GM13977 (cell line): ENCODE measurements at places on chromosomes 1 and 21.

DNA sequence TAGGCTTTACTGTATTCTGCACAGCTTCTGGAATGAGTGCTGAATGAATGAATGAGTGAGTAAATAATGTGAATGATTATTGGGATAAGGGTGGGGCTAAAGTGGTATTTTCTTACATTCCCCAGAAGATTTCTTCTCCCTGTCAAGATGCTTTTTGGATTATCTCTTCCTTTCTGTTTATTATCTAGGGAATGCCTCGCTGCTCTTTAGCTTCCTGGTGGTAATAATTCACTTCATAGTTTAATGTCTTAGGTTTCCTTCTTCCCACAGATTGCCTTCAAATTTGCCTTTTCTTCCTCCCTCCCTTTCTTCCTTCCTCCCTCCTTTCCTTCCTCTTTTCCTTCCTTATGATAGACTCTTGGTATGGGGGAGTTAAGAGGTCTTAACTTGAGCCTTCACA is 24.0 kb downstream of the DDR2 start:
- no peak for DNase-seq

DNA sequence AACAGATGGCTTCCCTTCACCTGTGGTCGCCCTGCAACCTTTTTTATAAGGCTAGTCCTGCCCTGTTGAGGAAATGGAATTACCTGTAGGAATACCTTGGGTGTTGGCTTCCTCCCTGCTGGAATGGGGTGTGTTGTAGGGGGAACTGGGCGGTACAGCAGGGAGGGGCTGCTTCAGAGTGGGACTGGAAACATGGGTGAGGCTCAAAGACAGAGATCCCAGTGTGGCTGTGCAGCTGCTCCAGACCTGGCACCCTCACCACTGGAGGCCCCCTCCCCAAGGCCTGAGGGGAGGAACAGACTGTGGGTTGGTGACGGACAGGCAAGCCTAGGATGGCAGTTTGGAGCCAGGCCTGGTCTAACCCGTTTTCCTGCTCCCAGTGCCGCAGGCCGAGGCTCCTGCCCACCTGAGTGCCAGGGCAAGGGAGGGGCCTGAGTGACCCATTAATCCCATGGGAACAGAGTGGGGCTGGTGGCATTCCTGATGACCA is 4.5 kb downstream of the EFNA3 start:
- DNase-seq: no peak

DNA sequence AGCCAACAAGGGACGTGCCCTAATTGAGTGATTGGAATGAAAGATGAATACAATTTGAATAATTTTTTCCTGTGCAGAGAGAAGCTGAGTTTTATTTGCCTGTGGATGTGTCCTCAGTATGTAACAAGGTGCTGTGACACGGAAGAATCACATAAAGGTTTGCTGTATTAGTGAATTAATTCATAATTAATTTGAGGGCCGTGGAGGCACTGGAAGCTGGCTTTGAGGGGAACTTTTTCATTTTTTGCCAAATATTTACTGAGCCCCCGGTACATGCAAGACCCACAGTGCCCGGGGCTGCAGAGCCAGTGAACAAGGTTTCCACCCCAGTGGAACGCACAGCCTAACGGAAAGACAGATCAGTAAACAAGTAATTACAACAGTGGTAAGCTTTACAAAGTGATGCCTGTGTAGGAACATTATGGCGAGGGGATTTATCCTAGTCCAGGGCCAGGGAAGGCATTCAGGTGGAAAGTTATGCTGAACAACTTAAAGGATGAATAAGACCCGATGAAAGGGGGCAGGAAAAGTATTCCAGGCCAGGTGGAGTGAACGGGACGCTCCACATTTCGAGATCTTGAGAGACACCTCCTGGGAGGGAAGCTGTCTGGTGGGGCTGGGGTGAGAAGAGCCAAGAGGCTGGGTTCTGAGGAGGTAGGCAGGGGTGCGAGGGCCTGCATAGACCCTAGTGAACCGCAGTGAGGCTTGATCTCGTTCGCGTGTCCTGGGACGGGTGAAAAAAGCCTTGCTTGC is 773 bp upstream of the RCC2 start:
- DNase-seq: peak; percentile 17

DNA sequence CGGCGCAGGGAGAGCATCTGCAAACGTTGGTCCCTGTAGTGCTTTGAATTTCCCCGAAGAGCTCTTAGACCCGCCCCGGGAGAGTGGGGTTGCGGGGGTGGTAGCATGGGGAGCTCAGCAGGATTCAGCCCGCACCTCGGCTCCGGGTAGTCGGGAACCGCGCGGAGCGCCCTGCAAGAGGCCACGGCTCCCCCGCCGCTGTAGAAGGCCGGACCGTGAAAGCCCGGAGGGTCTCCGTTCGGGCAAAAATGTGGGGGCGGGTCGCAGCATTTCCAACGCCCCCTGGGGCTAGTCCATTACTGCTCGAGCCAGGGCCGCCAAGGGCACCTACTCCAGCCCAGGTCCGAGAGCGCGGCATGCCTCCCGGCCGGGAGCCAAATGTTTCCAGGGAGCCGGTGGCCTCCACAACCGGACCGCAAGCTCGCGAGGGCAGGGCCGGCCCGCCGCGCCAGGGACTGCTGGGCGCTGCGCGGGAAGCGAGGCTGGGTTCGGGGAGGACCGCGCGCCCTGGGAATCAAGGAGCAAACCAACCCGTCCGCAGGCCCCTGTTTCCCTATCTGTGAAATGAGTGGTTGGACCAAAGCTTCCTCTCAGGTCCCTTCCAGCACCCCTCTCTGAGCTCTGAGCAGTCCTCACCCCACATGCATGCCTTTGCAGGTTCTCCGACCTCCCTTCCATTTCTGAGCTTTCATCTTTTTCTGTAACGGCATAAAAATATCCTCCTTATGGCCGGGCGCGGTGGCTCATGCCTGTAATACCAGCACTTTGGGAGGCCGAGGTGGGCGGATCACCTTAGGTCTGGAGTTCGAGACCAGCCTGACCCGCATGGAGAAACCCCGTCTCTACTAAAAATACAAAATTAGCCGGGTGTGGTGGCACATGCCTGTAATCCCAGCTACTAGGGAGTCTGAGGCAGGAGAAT is 775 bp upstream of the TMEM63A start:
- no peak for DNase-seq

DNA sequence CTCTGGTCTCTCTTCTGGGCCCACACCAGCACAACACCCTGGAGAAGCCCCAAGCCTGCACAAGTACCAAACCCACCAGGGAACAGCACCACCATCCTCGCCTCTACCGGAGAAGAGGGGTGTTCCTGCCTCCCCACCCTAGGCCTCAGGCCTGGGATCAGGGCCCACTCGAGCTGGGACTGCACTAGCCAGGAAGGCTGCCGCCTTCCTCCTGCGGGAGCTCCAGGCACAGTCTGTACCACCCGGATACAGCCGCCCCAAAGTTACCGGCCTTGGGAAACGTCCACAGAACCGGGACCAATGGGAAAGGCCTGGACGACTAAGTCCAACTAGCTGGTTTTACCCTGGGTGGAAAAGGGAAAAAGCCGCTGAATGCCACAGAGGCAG is 3.4 kb downstream of the TAL1 start:
- no peak for DNase-seq

GRCh38 chr1:246629976-246630375 is 63.7 kb downstream of the CNST start:
- peak; percentile 43 for DNase-seq

DNA sequence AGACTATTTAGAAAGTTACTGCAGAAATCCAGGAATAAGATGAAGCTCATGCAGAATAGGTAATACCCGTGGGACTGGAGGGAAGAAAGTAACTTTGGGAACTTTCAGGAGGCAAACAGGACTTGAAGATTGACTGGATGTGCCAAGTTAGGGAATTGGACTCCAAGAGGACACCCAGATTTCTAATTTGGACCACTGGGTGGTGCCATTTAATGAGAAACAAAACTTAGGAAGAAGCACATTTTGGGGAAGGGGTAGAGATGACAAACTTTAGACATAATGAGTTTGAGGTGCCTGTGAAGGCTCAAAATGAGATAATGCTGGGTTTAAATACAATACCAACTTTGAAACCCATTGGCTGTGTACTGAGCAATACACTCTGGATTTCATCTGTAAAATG is 3.3 kb upstream of the B4GALT3 start:
- DNase-seq: no peak

- DNase-seq: no peak
Measured at GRCh38 chr1:64515427-64515826, 45.5 kb downstream of the CACHD1 start.

DNA sequence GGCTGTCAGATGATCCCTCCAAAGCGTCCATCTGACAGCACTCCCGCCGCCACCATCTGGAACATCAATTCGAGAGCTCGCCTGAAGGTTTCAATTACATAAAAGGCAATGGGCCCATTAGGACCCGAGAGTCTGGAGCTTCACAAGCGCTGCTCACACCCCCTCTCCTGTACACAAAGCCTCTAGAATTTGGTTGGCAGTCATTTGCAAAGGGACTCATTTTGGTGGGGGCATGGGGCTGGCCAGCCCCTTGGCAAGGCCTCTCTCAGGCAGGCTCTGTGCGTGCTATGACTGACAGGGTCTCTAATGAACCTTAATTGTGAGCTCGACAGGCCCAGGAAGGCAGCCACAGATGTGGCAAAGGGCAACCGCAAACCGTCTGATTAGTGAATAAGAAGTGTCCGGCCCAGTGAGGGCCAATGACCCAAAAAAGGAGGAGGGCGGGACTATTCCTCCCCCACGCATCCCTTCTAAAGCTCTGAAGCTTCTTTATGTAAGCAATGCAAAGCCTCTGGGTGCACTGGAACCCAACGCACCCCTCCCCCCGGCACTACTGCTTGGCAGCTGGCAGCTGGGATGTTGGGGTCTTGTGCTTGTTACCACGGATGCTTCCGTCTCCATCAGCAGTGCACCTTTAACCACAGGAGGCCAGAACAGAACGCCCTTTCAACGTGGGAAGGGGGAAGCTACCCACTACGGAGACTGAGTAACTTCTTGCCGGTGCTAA is 79.4 kb downstream of the CAPZB start:
- no peak for DNase-seq

- DNase-seq: no peak
Measured at GRCh38 chr21:45331531-45332147, 43.9 kb upstream of the POFUT2 start.

GRCh38 chr1:2350911-2351655 is 40.3 kb downstream of the MORN1 start:
- DNase-seq: no peak

- DNase-seq: peak; percentile 61
Measured at GRCh38 chr1:205430696-205431305, 8.9 kb upstream of the LEMD1 start.

GRCh38 chr1:180674603-180675530 is 43.0 kb downstream of the XPR1 start:
- no peak for DNase-seq

- DNase-seq: no peak
Measured at GRCh38 chr1:36858553-36858952, 175.8 kb downstream of the GRIK3 start.

DNA sequence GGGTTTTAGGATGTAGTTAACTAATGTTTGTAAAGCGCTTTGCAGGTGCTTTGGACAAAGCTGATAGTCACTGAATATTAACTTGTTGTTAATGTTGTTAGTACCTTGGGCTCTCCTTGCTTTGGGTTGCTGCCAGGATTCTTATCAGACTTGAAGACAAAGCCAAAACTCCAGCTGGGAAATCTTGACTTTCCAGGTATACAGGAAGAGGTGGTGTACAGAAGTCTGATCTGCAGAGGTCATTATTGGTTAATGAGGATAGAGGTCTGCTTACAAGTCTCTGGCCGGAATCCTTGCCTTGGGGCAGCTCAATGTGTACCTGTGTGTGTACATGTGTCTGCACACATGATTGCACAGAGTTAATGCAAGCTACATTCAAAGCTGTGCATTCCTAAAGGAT is 96.0 kb upstream of the POU3F1 start:
- no peak for DNase-seq

GRCh38 chr1:114336360-114336759 is 174.6 kb downstream of the TRIM33 start:
- no peak for DNase-seq

GRCh38 chr1:200837931-200838571 is 34.7 kb upstream of the GPR25 start:
- DNase-seq: peak; percentile 7

DNA sequence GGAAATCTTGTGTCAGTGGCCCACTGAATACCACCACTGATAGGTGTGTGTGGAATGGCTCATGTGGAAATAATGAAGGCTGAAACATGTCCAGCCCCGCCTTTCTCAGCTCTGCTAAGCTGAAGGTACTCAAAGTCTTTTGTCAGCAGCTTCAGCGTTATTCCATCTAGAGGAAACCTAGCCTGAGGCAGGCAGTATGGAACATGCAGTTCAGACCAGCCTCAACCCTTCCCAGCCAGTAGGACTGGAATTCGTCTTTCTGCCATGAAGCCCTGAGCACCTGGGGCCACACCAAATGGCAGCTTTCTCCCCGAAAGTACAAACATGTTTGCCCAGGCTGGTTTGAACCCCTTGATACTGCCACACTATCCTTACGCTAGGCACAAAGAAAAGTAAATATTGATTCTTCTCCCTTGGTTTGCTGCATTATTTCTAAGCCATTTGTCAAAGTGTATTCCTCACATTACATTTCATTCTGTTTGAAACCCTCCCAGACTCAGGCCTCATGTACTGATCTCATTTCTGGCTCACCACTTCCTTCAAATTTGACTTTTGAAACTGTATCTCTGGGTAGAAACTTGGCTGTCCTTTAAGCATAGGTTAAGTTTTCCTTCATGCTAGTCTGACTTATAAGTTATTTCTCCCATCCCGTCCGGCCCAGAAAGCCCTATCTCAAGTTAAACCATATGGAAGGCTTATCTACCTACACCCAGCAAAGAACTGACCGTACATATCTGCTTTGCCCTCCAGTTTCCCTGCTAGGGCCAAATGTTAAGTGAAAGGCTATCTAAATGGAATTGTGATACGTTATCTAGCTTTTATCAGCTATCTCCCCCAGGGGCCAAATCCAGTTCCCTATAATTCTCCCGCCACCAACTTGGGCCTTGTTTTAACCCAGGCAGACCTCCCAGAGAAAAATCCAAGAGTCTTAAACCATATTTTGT is 45.7 kb upstream of the HOOK1 start:
- no peak for DNase-seq

DNA sequence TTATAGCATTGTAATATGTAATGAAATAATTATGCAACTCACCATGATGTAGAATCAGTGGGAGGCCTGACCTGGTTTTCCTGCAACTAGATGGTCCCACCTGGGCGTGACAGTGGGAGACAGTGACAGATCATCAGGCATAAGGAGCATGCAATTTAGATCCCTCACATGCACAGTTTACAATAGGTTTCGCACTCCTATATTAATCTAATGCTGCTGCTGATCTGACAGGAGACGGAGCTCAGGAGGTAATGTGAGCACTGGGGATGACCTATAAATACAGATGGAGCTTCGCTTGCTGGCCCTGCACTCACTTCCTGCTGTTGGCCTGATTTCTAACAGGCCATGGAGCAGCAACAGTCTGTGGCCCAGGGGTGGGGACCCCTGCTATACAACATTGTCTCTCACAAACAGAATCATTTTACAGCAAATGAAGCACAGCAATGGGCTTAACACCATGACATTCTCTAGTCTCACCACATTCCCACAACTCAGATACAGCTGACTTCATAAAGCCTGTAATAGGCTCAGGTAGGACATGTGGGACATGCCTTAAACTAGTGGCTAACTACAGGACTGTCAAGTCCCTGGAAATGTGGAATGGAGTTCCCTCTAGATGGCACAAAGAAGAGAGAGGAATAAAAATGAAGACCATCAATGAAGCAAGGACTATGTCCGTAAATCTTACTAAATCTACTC is 40.7 kb upstream of the SLC5A9 start:
- DNase-seq: no peak
